ENCODE measurements at places on chromosomes 16 and 17.

- no peak for DNase-seq
Measured at GRCh38 chr17:55005520-55005919, 37.0 kb downstream of the STXBP4 start.

- no peak for DNase-seq
Measured at GRCh38 chr16:89779231-89779908, 37.1 kb downstream of the FANCA start.

GRCh38 chr16:64434526-64435069 lies 687.3 kb downstream of the CDH11 start:
- DNase-seq, result no peak

DNA sequence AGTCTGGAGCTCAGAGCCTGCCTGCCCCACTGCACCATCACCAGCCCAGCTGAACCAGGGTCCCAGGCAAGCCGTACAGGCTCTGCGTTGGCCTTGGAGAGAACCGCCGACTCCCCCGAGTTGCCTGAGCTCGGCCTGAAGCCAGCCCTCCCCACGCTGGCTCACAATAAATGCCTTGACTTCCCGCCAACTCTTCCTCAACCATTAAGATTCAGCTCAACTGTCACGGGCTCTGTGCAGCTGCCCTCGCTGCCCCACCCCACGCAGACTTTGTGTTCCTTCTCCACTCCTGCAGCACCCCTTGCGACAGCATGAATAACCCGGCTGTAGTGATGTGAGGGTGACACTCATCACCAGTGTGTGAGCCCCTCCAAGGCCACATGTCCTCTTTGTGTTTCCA lies 4.8 kb upstream of the QPRT start:
- no peak for DNase-seq

DNA sequence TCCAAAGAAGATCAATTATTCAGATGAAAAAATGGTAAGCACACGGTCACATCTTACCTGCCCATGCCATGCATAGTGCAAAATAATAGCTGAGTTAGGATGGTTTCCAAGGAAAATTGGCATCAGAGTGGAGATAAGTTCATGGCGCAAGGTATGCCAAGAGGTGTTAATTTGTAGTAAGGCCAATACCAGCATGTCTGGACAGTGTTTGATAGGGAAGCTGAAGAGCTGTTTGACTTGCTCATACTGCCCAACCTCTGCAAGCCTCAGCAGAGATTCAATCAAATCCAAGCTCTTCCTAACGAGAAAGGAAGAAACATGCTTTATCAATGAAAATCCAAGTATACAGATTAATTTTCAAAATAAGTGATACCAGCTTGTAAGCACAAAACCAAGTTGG lies 51.0 kb downstream of the CNOT1 start:
- no peak for DNase-seq

- no peak for DNase-seq
Measured at GRCh38 chr17:42783062-42783790, 2.8 kb downstream of the WNK4 start.

DNA sequence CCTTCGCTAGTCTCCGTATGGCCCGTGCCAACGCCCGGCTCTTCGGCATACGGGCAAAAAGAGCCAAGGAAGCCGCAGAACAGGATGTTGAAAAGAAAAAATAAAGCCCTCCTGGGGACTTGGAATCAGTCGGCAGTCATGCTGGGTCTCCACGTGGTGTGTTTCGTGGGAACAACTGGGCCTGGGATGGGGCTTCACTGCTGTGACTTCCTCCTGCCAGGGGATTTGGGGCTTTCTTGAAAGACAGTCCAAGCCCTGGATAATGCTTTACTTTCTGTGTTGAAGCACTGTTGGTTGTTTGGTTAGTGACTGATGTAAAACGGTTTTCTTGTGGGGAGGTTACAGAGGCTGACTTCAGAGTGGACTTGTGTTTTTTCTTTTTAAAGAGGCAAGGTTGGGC lies 2.5 kb downstream of the RPL13 start:
- DNase-seq, result no peak

DNA sequence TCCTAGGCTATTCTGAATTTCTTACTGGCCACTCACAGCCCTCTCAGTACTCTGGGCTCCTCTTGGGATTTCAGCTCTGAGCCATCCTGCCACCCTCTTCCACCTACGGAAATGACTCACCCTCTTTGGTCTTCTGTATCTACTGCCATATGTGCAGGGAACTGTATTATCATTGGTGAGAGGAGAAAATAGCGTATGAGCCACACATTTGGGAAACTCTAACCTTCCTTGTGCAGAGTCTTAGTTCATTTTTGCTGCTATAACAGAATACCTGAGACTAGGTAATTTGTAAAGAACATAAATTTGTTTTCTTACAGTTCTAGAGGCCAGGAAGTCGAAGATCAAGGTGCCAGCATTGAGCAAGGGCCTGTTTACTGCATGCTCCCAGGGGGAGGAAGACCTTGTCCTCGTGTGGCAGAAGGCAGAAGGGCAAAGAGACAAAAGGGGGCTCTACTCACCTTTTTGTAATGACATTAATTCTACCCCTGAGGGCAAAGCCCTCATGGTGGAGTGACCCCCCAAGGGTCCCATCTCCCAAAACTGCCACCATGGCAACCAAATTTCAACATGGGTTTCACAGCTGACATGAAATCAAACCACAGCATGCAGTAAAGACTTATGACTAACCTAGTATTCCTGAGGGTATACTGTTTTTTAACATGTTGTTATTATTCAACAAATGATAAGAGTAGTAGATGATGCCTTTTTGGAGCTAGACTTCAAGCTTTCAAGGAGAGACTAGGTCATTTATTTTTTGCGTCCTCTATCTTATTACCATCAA lies 191.8 kb downstream of the PRKCA start:
- no peak for DNase-seq

DNA sequence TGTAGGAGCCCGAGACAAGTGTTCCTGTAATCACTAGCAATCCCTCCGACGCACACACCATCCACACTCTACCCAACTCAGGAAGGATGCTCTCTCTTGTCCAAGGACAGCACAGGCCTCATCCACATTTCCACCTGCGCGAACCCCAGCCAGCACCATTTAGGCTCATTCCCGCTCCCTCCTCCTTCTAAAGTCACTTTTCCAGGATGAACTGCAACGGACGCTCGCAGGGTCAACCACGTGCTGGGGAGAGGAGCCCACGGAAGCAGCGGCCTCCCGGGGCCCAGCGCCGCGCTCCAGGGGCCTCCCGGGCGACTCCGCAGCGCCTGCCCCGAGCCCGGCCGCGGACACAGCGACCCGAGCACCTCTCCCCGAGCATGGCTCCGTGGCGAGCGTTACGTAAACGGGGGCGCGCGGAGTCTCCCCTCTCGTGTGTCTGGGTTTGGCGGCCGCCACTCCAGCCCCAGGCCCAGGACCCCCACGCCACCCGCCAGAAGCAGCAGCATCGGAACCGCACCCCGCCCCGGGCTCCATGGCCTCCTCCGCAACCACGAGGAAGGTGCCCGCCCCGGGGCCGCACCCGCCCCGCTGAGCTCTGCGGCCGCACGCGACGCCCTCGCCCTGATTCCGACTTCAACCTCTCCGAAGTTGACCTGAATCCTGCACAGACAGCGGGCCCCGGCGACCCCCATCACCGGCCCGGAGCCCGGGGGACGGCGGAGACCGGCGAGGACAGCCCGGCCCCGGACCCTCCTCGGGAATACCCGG lies 668 bp downstream of the USP36 start:
- peak; percentile 28 for DNase-seq

DNA sequence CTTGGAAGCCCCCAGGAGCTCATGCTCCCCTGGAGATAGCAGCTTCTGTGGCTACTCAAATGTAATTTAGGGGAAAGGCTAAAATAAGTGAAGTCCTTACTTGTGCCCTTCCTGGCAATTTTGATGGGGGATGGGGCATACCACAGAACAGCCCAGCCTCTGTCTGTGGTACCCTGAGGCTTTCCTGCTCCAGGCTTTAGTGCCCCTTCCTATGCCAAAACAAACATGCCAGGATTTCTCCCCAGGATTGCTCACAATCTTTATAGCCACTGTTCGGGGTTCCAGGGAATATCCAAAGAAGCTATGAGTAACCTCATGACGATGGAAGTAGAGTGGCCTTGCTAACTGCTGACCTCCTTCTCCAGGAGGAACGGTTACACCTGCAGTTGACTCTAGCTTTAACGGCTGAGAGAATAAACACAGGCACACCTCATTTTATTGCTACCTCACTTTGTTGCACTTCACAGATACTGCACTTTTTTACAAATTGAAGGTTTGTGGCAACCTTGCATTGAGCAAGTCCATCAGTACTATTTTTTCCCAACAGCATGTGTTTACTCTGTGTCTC lies 24.9 kb downstream of the CCL4 start:
- no peak for DNase-seq

GRCh38 chr17:70204431-70204830 lies 35.1 kb downstream of the KCNJ2 start:
- DNase-seq, result no peak

GRCh38 chr17:10316801-10317542 lies 55.8 kb downstream of the MYH13 start:
- no peak for DNase-seq

- no peak for DNase-seq
Measured at GRCh38 chr16:26019381-26020242, 327.9 kb downstream of the HS3ST4 start.

DNA sequence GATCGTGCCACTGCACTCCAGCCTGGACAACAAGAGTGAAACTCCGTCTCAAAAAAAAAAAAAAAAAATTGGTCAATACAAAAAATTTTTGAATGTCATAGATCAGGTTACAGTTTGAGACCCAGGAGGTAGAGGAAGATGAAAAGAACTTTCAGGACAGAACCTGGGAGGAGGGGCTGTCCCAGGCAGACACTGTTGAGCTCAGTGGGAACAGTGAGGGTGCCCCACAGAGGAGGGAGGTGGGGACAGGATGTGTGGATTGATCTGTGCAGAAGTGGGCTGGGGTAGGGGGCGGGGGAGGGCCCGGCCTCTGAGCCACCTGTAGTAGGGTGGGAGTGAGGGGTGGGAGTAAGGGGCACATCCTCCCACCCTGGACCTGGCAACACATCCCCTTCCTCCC lies 58.3 kb downstream of the PRMT7 start:
- DNase-seq, result no peak

- DNase-seq, result no peak
Measured at GRCh38 chr16:77540646-77541045, 105.8 kb upstream of the ADAMTS18 start.

- no peak for DNase-seq
Measured at GRCh38 chr16:78784771-78785170, 685.3 kb downstream of the WWOX start.

- DNase-seq, result no peak
Measured at GRCh38 chr17:9472541-9472940, 103.1 kb downstream of the STX8 start.

- DNase-seq, result no peak
Measured at GRCh38 chr16:65994291-65994690, 372.2 kb upstream of the CDH5 start.

DNA sequence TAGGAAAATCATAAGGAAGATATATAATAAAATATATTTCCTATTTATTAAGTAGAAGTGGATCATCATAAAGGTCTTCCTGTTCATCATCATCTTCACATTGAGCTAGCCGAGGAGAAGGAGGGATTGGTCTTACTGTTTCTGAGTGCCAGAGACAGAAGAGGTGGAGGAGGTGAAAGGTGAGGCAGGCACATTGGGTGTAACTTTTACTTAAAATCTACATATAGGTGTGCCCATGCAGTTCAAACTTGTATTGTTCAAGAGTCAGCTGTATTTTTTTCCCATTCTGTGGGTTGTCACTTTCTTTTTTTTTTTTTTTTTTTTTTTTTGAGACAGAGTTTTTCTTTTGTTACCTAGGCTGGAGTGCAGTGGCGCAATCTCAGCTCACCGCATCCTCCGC lies 34.9 kb downstream of the NSRP1 start:
- DNase-seq, result no peak

- DNase-seq, result no peak
Measured at GRCh38 chr16:82523815-82524214, 103.0 kb upstream of the CDH13 start.

DNA sequence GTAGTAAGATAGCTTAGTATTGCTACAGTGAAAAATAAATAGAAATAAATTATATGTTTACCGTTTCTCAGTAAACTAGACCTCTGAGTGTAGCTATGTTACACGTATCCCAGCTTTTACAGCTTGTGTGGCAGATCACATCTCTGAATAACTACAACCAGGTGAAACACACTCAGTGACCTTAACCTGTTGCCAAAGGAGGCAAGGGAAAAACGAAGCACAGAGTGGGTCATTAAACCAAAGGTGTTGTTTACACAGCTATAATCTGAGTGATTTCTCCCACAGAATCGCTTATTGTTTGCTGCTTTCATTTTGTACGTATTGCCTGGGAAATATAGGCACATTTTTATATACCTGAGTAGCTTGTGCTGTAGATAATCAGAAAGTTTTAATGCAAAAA lies 688.2 kb upstream of the KIF2B start:
- no peak for DNase-seq

- DNase-seq, result no peak
Measured at GRCh38 chr17:62866471-62866870, 58.4 kb upstream of the MARCHF10 start.

DNA sequence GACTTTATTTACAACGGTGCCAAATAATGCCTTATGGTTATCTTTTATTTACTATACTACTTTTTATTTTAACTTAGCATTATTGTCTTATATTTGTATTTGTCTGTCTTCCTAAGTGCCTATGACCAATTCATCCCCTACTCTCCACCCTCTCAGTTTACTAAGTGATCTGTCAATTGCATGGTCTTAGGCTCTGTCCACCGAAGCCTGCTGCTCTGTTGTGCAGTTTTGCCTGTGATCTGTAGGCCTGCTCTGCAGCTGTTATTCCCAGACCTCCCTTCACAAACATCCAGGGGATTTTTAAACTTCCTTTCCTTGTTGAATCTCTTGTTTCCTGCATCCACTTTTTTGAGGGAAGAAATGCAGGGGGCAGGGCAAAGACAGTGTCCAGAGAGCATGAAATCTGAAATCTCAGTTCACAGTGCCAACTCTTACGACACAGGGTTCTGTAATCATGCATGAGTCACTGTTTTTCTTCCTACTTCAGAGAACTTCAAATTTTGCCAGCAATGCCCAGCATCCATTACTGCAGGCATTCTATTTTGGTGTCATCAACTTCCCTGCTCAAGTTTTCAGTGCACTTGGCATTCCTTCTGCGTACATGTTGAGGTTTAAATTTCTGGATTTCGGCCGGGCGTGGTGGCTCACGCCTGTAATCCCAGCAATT lies 11.4 kb downstream of the SLFN5 start:
- DNase-seq, result no peak

GRCh38 chr17:77832180-77832560 lies 126.3 kb upstream of the TNRC6C start:
- DNase-seq, result no peak

GRCh38 chr17:43823350-43824084 lies 9.4 kb downstream of the MPP3 start:
- DNase-seq, result no peak

- no peak for DNase-seq
Measured at GRCh38 chr17:27323538-27324215, 29.8 kb downstream of the WSB1 start.

DNA sequence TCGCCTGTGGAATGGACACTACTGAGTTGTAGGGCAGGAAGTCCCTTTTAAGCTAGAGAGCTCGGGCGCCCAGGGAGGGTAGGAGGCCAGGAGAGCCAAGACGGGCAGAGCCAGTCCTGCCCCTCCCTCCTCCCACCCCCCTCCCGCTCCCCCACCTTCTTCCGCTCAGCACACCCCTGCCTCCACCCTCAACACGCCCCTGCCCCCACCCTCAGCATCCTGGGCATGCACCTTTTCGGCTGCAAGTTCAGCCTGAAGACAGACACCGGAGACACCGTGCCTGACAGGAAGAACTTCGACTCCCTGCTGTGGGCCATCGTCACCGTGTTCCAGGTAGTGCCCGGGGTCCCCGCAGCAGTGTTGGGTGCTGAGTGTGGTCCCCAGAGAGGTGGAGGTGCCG lies 18.3 kb downstream of the TPSG1 start:
- DNase-seq, result no peak
